ENCODE measurements at places on chromosomes 1 and 21.

DNA sequence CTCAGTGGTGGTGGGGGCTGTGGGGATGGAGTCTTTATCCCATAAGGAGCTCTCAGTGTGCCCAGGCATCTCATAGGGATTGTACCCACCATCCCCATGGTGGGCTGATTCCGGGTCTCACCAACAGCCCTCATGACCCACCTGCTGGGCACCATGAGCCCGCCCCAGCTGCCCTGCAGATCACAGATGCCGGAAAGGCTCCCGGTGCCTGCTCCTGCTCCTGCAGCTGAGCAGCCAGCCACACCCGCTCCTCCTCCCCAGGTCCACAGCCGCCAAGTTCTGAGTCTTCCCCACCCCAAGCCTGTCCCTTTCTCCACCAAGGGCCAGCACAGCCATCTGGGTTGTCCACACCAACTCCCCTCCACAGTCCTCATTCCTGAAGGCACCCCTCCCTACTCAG is 15.5 kb upstream of the TSPEAR start:
- no peak for DNase-seq

DNA sequence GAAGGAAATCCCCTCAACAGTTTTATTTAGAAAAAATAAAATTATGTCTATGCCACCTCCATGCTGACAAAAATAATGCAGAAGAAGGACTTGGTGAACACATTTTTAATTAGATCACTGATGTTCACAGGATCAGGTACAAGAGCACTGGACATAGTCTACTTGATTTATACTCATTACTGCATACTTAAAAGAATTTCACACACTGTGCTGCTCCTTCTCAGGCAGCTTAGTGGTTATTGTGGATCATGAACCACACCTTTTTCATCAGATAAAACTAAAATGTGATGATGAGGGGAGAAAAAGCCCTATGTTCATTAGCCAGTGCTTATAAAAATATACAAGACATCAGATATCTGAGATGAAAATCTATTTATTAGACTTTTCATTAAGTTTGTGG is 103.3 kb upstream of the DPH5 start:
- DNase-seq: no peak

- DNase-seq: no peak
Measured at GRCh38 chr1:208219659-208220282, 24.4 kb downstream of the PLXNA2 start.

- DNase-seq: no peak
Measured at GRCh38 chr1:193265716-193266115, 79.3 kb upstream of the B3GALT2 start.

GRCh38 chr21:7957713-7958064 is 2563.7 kb upstream of the TPTE start:
- DNase-seq: no peak

DNA sequence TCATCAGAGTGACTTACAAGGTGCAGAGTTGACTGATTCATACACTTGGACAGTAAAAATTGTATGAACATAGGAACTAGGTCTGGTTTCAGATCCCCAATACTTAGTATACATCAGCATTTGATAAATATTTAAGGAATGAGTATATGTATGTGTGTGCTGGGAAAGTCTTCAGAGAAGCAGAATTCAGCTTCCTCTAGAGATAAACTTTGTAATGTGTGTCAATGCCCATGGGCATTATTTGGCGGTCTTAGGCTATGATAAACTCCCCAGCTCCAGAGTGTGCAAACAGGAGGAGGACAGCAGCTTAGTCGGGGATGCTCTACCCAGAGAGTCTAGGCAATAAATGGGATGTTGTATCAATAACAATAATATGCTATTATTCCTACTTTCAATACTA is 2.9 kb upstream of the CAMK1G start:
- DNase-seq: no peak

- no peak for DNase-seq
Measured at GRCh38 chr1:58884706-58885661, 101.1 kb upstream of the JUN start.

- no peak for DNase-seq
Measured at GRCh38 chr21:37562920-37563640, 196.5 kb downstream of the DYRK1A start.

Measured in CD4-positive, CD25-positive, alpha-beta regulatory T cell (primary cell).